Transverse colon (tissue), 4 donors: ENCODE measurements at places on chromosomes 2 and 18. TPM values are rescaled to one million over a fixed set of nuclear protein-coding genes. Genes with fewer than 3 reads are reported as not detected.

The STK25 gene
- 427 TPM for total RNA-seq

- no peak for DNase-seq
- peak overlapping the region; percentile 89 for H3K27ac ChIP-seq
- H3K4me3 ChIP-seq, result peak overlapping the region; percentile 63
Observed at GRCh38 chr18:79400591-79401381, 5.1 kb downstream of the NFATC1 start.

DNA sequence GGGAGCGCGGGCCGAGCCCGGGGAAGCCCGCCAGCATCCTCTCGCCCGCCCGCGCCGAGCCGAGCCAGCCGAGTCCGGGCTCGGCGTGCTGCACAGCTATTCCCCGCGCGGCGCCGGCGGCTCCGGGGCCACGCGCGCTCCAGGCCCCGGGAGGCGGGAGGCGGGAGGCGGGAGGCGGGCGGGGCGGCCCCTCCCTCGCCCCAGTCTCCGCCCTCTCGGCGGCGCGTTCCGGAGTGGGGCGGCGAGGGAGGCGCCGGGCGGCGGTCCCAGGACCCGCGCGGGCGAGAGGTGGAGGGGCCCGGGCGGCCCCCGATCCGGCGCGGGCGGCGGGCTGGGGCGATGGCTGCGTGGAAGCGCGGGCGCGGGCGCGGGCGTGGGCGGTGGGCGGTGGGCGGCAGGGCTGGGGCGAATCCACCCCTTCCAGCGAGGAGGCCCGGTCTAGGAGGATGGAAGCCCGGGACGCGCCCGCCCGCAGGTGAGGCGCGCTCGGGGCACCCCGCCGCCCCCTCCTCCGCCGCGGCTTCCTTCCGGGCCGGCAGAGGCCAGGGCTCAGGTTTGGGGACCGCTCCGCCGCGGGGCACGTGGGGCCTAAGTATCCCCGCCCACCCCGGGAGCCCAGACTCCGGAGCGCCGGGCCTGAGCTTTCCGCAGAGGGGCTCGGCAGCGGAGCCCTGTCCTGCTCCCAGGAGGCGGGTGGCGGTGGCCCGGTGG lies at the start of gene ADCY3:
TSS of gene ADCY3 (minus strand) at position 140 of the 711 bp plus-strand sequence. CDS start 1,250 bp downstream, outside the sequence.
- H3K4me1 ChIP-seq, result peaks cover 28% of the 10 kb centered on the region
- peak within 1 kb of the TSS; percentile 69 for H3K27ac ChIP-seq
- H3K4me3 ChIP-seq, result peak within 1 kb of the TSS; percentile 53
- no peaks in the 10 kb centered on the region for H3K27me3 ChIP-seq
- DNase-seq, result peak; percentile 59

- H3K27me3 ChIP-seq, result no peaks in the 10 kb centered on the region
- H3K4me1 ChIP-seq, result no peaks in the 10 kb centered on the region
- H3K27ac ChIP-seq, result no peak overlapping the region
- DNase-seq, result no peak
- H3K36me3 ChIP-seq, result no peaks in the 10 kb centered on the region
- H3K4me3 ChIP-seq, result no peak overlapping the region
Observed at GRCh38 chr2:209456489-209456888, 32.6 kb downstream of the MAP2 start.

DNA sequence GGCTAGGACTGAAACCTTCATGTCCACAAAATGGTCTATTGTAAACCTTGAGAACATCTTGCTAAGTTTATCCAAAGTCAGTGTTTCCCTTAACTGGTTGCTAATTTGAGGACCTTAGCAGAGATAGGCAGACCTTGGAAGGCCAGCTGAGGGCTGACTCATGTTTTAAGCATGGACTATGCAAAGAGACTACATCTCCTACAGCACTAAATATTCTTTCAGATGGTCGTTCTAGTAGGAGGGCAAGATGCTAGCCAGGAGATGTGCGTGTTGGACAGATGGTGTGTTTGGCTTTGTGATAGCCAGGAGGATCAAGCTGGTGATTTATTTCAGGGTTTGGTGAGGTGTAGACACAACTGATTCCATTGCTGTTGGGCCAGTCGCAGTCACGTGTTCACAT lies 75.8 kb downstream of the NRP2 start:
- no peaks in the 10 kb centered on the region for H3K36me3 ChIP-seq
- H3K4me1 ChIP-seq, result peaks cover 15% of the 10 kb centered on the region
- H3K27ac ChIP-seq, result peak overlapping the region; percentile 86
- no peaks in the 10 kb centered on the region for H3K27me3 ChIP-seq
- DNase-seq, result no peak

GRCh38 chr2:220887271-220887870 lies 684.7 kb downstream of the EPHA4 start:
- no peak for DNase-seq
- no peaks in the 10 kb centered on the region for H3K4me1 ChIP-seq
- H3K27me3 ChIP-seq, result no peaks in the 10 kb centered on the region
- no peak overlapping the region for H3K4me3 ChIP-seq
- no peak overlapping the region for H3K27ac ChIP-seq
- H3K36me3 ChIP-seq, result no peaks in the 10 kb centered on the region

DNA sequence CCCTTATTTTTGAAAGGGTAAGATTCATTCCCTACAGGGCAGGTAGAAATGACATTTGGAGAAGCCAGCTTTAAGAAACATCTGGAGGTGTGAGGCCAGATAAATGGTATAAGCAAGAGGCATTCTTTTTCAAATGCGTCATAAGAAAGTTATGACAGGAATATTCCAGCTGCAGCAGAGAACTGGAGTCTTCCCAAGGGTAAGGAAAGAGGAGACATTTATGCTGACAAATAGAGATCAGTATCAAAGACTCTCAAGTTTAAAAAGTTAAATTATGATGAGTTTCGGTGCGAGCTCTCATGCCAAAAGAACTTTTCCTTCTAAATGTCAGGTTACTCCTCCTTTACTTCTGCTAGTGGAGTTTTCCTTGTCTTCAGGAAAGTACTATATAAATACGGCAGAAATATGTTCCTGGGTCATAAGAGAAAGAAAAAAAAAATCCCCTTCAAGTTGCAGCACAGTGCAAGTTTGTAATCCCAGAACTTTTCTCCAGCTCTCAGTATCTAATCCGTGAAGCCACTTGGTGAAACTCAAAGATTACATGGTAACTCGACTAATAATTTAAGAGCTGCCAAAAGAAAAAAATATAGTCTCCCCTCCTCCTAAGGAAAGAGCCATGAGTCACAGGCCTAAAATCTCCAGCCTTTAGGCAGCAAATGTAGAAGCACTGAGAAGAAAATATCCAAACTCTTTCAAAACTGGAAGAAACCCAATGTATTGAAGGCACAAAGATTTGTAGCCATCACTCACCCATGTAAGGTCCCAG lies 428.1 kb downstream of the MEIS1 start:
- DNase-seq, result no peak
- peak overlapping the region; percentile 63 for H3K27ac ChIP-seq
- no peaks in the 10 kb centered on the region for H3K36me3 ChIP-seq
- no peak overlapping the region for H3K4me3 ChIP-seq

DNA sequence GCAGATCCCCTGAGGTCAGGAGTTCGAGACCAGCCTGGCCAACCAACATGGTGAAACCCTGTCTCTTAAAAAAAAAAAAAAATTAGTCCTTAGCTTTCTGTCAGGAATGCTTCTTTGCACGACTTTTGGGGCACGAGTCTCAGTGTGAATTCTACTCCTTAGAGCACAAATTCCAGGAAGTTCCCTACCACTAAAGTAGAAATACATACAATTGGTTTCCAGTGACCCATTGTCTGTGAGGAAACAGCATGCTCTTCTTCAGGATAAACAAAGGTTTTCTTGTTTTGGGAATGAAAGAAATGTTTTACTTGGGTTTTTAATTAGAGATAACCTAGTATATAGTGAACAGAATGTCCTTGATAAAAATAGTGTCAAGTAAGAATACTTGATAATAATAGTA lies 23.7 kb downstream of the PSMA8 start:
- no peaks in the 10 kb centered on the region for H3K36me3 ChIP-seq
- H3K4me3 ChIP-seq, result no peak overlapping the region
- no peaks in the 10 kb centered on the region for H3K4me1 ChIP-seq

- no peaks in the 10 kb centered on the region for H3K36me3 ChIP-seq
- no peak overlapping the region for H3K4me3 ChIP-seq
- no peak for DNase-seq
- no peaks in the 10 kb centered on the region for H3K4me1 ChIP-seq
Observed at GRCh38 chr18:48638896-48639771, 100.3 kb downstream of the CTIF start.

The ANKRD44 gene
- 15.6 TPM for total RNA-seq

The EFEMP1 gene
- 27.7 TPM for total RNA-seq

The PAIP2B gene
- total RNA-seq, result 2.2 TPM

GRCh38 chr18:79988071-79988450 lies 302 bp downstream of the TXNL4A start:
- H3K4me1 ChIP-seq, result peaks cover 23% of the 10 kb centered on the region
- H3K4me3 ChIP-seq, result peak overlapping the region; percentile 74
- DNase-seq, result peak; percentile 66
- no peaks in the 10 kb centered on the region for H3K36me3 ChIP-seq

DNA sequence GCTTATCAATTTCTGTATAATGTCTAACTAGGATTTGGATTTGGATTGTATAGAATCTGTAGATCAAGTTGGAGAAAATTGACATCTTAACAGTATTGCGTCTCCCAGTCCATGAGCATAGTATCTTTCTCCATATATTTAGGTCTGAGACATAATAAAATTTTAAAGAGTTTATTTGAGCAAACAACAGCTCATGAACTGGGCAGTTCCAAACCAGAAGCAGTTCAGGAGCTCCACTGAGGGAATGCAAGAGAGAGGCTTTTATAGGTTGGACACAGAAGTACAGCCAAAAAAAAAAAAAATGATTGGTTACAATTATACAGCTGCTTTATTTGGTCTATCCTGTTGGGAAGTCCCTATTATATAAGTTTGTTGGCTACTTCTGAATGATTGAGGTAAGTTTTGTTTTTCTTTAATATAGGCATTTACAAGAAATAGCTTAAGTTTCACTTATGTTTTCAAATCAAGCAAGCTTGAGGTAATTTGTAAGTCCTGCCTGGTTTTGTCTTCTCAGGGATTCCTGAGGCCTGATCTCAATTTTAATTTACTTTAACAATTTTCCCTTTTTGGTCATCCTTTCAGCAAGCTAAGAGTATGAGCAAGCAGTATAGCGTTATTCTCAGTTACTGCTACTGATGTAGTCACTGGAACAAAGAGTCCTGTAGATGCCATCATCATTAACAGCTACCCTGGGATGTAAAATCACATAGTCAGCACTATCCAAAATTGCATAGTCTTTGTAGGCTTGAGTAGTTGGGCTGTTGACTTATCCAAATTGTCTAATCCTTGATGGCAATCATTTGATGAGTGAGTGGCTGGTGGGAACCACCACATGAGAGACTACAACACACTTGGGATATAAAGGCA lies 27.5 kb upstream of the RUFY4 start:
- H3K27ac ChIP-seq, result no peak overlapping the region
- no peak for DNase-seq
- H3K4me1 ChIP-seq, result no peaks in the 10 kb centered on the region
- no peak overlapping the region for H3K4me3 ChIP-seq
- no peaks in the 10 kb centered on the region for H3K36me3 ChIP-seq

The UGT1A5 gene
- 3.2 TPM for total RNA-seq

The CYP26B1 gene
- total RNA-seq, result 2.4 TPM

DNA sequence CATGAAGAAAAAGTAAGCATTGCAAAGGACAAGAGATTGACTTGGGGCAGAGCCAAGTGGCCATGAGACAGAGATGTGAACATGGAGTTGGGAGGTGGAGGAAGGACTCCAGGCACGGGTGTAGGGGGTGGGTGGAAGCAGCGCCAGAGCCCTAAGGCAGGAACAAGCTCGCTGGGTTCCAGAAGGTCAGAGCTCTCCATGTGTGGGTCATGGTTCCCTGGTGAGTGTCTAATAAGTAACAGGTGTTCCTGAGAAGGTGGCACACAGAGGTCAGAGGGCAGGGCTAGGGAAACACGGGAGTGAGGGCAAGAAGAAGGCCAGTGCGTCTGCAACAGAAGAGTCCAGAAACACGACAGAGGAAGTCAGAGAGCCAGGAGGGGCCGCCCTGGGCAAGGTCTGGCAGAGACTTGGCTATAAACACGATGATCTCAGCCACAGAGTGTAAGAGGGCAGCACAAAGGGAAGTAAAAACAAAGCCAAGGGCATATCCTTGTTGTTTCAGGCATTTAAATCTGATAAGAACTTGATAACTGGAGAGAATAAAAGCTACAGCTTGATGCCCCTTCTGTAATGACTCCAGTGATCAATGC lies 260.8 kb downstream of the TGIF1 start:
- H3K36me3 ChIP-seq, result no peaks in the 10 kb centered on the region
- peak; percentile 85 for DNase-seq
- H3K4me1 ChIP-seq, result peaks cover 15% of the 10 kb centered on the region
- H3K27me3 ChIP-seq, result no peaks in the 10 kb centered on the region
- H3K4me3 ChIP-seq, result no peak overlapping the region

GRCh38 chr2:101696272-101697123 lies 1.0 kb upstream of the MAP4K4 start:
- peaks cover 34% of the 10 kb centered on the region for H3K4me1 ChIP-seq
- DNase-seq, result peak; percentile 33
- peak overlapping the region; percentile 80 for H3K4me3 ChIP-seq
- H3K27me3 ChIP-seq, result no peaks in the 10 kb centered on the region
- no peaks in the 10 kb centered on the region for H3K36me3 ChIP-seq
- peak overlapping the region; percentile 86 for H3K27ac ChIP-seq

The ZBTB7C gene
- 38.8 TPM for total RNA-seq

- H3K4me1 ChIP-seq, result no peaks in the 10 kb centered on the region
- no peak overlapping the region for H3K27ac ChIP-seq
- H3K4me3 ChIP-seq, result no peak overlapping the region
- H3K36me3 ChIP-seq, result no peaks in the 10 kb centered on the region
- no peak for DNase-seq
Observed at GRCh38 chr2:189485146-189485545, 43.9 kb downstream of the WDR75 start.

The DNAH6 gene
- total RNA-seq, result 2.2 TPM

DNA sequence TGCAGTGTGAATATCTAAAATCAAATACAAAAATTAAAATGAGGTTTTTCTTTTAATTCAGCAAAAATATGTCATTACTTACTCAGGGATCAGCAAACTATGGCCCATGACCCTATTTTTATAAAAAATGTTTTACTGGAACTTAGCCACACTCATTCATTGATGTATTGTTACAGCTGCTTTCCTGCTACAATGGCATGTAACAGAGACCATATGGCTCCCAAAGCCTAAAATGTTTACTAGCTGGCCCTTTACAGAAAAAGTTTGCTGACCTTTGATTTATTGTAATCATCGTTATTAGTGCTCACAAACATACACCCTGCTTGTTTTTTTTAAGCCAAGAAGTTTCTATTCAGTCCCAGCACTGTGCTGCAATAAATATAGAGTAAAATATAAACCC lies 120.3 kb downstream of the PLA2R1 start:
- no peak overlapping the region for H3K27ac ChIP-seq
- DNase-seq, result no peak
- no peaks in the 10 kb centered on the region for H3K27me3 ChIP-seq
- no peaks in the 10 kb centered on the region for H3K36me3 ChIP-seq
- no peak overlapping the region for H3K4me3 ChIP-seq

- H3K27ac ChIP-seq, result no peak overlapping the region
- H3K4me1 ChIP-seq, result no peaks in the 10 kb centered on the region
- no peak for DNase-seq
Observed at GRCh38 chr2:186868344-186868743, 19.4 kb upstream of the ZSWIM2 start.
